Stromal cell of bone marrow (primary cell): ENCODE measurements at places on chromosomes 11 and 22.
A peak's percentile ranks its signal among the peaks of the same experiment; 100 is the strongest.

- DNase-seq, result peak; percentile 42
Observed at GRCh38 chr11:132058211-132058772, 687.9 kb downstream of the NTM start.

DNA sequence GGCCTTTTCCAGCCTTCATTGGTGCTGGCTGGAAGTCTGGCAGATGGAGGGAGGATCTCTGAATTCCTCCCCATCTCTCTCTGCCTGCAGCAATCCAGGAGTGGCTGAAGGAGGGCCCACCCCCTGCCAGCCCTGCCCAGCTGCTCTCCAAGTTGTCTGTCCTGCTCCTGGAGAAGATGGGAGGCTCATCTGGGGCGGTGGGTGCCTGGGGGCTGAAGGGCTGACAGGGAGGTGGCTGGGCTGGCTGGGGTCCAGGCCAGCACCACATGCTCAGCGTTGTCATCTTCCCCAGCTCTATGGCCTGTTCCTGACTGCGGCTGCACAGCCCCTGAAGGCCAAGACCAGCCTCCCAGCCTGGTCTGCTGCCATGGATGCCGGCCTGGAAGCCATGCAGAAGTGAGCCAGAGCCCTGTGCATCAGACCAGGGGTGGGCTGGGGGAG lies 12.2 kb downstream of the TKFC start:
- DNase-seq, result no peak

DNA sequence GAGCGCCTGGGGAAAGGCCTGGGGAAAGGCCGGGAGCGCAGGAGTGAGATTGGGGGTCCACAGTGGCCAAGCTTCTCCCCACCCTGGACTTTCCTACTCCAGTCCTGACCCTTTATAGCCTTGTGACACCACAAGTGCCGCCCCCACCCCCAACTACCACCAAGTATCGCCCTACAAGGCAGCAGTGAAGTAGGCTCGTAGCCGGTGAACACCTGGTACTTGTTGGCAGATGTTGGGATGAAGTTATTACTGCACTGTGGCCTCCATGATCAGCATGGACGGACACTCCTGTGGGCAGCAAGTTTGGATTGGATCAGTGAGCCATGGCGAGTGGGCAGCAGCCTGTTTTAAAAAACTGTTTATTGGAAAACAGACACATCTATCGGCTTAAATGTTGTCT lies 45.0 kb downstream of the EIF3F start:
- DNase-seq, result no peak

DNA sequence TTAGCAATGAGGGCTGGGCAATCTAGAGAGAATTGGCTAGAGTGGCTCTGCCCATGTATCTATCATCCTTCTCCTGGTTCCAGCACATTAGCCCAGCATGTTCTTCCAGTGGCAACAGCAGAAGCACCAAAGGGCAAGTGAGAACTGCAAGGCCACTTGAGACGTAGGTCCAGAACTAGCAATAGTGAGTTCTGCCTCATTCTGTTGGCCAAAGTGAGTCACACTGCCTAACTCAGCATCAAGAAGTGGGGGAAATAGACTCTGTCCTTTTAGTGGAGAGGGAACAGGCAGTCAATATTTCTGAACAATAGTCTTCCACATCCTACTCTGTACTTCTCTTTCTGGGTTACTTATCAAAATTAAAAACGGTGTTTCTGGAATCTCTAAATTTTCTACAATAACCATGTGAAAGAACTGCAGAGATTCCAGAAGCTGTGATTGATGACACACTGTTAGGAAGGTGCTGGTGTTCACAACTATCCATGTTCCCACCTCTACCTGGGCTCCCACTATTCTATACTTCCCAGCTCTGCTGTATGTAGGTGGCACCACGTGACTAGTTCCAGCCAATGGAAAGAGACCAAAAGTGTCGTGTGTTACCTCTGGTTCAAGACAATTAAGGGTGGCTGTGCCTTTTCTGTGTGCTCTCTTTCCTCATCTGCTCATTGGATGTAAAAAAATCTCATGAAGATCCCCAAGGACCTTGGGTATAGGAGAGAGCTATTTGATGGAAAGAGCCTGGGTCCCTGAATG lies 23.4 kb upstream of the GRK3 start:
- no peak for DNase-seq

DNA sequence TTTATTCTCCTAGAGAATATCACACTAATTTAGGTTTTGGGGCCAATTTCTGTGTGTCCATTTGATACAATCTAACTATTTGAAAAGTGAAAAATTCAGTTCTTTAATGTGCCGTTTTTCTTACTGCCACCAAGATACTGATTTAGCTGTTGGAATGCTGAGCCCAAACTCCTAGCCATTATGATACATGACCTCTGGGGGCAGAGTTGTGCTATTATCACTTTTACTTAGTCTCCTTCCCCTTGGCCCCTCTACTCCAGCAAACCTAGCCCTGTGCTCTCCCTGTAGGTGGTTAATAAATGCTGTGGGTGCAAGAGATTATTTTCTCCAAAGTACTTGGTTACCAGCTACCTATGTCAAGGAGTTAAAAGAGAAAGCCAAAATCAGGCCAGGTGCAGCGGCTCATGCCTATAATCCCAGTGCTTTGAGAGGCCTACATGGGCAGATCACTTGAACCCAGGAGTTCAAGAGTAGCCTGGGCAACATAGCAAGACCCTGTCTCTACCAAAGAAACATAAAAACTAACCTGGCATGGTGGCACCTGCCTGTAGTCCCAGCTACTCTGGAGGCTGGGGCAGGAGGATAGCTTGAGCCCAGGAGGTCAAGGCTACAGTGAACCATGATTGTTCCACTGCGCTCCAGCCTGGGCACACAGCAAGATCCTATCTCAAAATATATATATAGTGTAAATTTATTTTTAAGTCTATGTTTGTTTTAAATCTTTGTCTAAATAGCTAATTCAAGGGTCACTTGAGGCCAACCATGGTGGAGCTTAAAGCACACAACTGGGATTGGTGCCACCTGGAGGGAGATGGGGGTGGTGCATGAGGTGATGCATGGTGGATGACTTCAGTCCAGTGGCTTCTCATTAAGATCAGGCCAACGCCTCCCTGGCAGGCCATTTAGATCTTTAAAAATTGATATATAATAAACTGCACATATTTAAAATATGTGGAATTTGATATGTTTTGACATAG lies 193.2 kb upstream of the PLET1 start:
- peak; percentile 3 for DNase-seq

- no peak for DNase-seq
Observed at GRCh38 chr22:33139937-33140336, 81.8 kb upstream of the SYN3 start.

DNA sequence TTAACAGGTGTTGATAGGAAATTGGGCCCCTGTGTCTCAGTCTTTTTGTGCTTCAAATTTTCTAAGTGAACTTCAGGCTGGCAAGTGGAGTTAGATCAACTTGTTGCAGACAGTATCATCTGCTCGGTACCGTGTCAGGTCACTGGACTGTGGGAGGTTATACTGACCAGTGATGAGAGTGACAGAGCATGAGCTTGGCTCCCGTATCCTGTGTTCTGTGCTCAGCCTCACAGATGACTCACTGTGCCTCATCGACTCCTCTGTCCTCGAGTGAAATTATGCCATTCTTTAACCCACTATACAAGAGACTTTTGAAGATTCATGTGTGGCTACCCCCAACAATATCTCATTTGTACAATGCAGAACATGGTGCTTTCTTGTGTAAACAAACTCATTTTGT lies 7.9 kb downstream of the GRAP2 start:
- DNase-seq, result no peak

DNA sequence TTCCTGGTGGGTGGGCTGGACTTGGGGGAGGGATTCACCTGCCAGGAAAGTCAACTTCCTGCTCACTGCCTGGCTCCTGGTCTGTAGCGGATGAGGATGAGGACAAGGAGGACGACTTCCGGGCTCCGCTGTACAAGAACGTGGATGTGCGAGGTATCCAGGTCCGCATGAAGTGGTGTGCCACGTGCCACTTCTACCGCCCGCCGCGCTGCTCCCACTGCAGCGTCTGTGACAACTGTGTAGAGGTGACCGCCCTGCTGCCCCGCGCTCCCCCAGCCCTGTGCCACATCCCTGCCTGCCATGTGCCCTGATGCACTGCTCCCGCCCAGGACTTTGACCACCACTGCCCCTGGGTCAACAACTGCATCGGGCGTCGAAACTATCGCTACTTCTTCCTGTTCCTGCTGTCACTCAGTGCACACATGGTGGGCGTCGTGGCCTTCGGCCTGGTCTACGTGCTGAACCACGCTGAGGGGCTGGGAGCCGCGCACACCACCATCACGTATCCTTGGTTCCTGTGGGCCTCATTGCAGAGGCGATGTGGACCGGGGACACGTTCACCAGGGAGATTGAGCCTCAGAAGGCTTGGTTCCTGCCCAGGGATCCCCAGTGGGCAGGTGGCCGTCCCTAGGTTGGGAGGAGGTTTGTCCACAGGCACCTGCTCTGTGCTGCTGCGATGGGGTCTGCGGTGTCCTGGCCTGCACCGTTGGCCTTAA lies 7.9 kb downstream of the ZDHHC8 start:
- no peak for DNase-seq

- DNase-seq, result no peak
Observed at GRCh38 chr11:69241075-69241740, 52.7 kb upstream of the MYEOV start.

DNA sequence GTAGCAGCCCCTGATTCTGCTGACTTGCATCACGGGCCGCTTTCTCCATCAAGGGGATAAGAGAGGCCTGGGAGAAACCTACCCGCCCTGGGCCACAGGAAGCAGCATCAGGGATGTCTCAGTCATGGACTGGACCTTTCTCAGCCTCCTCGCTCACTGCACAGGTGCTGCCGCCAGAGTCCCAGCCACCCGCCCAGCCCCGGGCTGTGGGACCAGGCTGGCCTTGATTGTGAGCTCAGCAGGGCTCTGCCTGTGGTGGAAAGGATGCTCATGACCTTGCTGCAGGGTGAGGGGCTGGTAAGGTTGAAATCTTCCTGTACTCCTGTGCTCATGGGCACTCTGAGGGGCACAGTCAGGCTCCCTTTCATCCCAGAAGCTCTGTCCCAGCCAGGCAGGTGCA lies 26.0 kb upstream of the GGTLC2 start:
- DNase-seq, result no peak

DNA sequence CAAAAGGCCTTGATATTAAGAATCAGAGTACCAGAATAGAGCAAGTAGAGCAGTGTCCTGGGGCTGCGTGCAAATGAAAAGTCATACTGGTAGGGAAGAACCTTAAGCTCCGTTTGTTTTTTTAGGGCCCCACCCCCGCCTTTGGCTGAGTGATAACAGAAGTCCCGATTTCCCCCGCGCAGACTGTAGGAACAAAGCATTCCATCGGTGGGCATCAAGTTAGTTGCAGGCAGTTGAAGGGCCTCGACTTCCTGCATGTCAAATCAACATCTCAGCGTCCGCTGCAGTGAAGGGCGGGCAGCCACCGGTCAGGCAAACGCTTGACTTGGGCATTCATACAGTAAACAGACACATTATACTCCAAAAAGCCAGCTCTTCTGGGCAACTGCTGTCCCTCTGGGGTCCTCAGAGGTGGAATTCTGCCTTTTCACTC lies 11.7 kb downstream of the LRP4 start:
- no peak for DNase-seq
